A549 treated with Mapracorat at 1 μM for 4 hours (cell line): ENCODE measurements at places on chromosomes 2 and 18. TPM values are rescaled to one million over a fixed set of nuclear protein-coding genes. Genes with fewer than 3 reads are reported as not detected.

UGT1A3 gene
- 0.10 to 0.31 TPM (median 0.26 TPM) in 3 of 5 replicates, not detected in the others for total RNA-seq

C1GALT1C1L gene
- total RNA-seq: 2.0 to 2.5 TPM (median 2.3 TPM) in 5 replicates

RGPD4 gene
- total RNA-seq: 0.04 to 0.07 TPM (median 0.06 TPM) in 4 of 5 replicates, not detected in the other

LAMA1 gene
- total RNA-seq: 0.03 to 0.45 TPM (median 0.06 TPM) in 5 replicates

GALNT13 gene
- total RNA-seq: 7.0 to 12.0 TPM (median 8.8 TPM) in 5 replicates

NT5DC4 gene
- not detected in 5 replicates for total RNA-seq

CD207 gene
- not detected in 5 replicates for total RNA-seq

SKOR2 gene
- not detected in 5 replicates for total RNA-seq

HNRNPA3 gene
- 352 to 394 TPM (median 363 TPM) in 5 replicates for total RNA-seq

BZW1 gene
- 351 to 573 TPM (median 455 TPM) in 5 replicates for total RNA-seq

FLACC1 gene
- total RNA-seq: 0.13 to 0.14 TPM in 2 of 5 replicates, not detected in the others

UGT1A5 gene
- not detected in 5 replicates for total RNA-seq

UPP2 gene
- total RNA-seq: not detected in 5 replicates

ATP6V1B1 gene
- 2.0 to 2.7 TPM (median 2.2 TPM) in 5 replicates for total RNA-seq

RNF125 gene
- 0.20 to 0.28 TPM (median 0.27 TPM) in 5 replicates for total RNA-seq

ACTG2 gene
- total RNA-seq: 0.18 to 0.56 TPM (median 0.29 TPM) in 5 replicates

CCDC74B gene
- 5.7 to 7.3 TPM (median 6.1 TPM) in 5 replicates for total RNA-seq

ILKAP gene
- total RNA-seq: 36.1 to 43.6 TPM (median 39.9 TPM) in 5 replicates

MOB1A gene
- 66.2 to 90.4 TPM (median 80.3 TPM) in 5 replicates for total RNA-seq

ANKRD62 gene
- not detected in 5 replicates for total RNA-seq

PELI1 gene
- total RNA-seq: 0.98 to 1.7 TPM (median 1.3 TPM) in 5 replicates

CHCHD5 gene
- 57.4 to 84.9 TPM (median 61.6 TPM) in 5 replicates for total RNA-seq

ACADL gene
- 0.06 to 0.19 TPM (median 0.13 TPM) in 4 of 5 replicates, not detected in the other for total RNA-seq

POTEE gene
- 0.02 to 0.07 TPM (median 0.05 TPM) in 4 of 5 replicates, not detected in the other for total RNA-seq

CRYBA2 gene
- total RNA-seq: not detected in 5 replicates

LYG2 gene
- total RNA-seq: not detected in 5 replicates

SNED1 gene
- 0.54 to 1.2 TPM (median 0.89 TPM) in 5 replicates for total RNA-seq

CDH7 gene
- total RNA-seq: 0.05 TPM in 1 of 5 replicates, not detected in the others

SERPINB7 gene
- 1.7 to 2.5 TPM (median 2.3 TPM) in 5 replicates for total RNA-seq

IFT172 gene
- total RNA-seq: 6.6 to 9.6 TPM (median 7.2 TPM) in 5 replicates

NUP35 gene
- 30.1 to 37.4 TPM (median 31.3 TPM) in 5 replicates for total RNA-seq

LRRC30 gene
- not detected in 5 replicates for total RNA-seq

CBLN2 gene
- 0.05 to 0.42 TPM (median 0.07 TPM) in 5 replicates for total RNA-seq

CXCR2 gene
- not detected in 5 replicates for total RNA-seq

KIDINS220 gene
- total RNA-seq: 15.7 to 21.1 TPM (median 19.3 TPM) in 5 replicates

CYTIP gene
- total RNA-seq: 0.25 TPM in 1 of 5 replicates, not detected in the others
